Endodermal cell (in vitro differentiated cells): ENCODE measurements at places on chromosomes 12 and 14. TPM values are rescaled to one million over a fixed set of nuclear protein-coding genes. Genes with fewer than 3 reads are reported as not detected.
A peak's percentile ranks its signal among the peaks of the same experiment; 100 is the strongest.

TAS2R14 gene
- 4.9 and 8.1 TPM in 2 replicates for total RNA-seq

HEATR5A gene
- total RNA-seq, result 11.9 to 36.4 TPM (median 31.3 TPM) in 3 replicates

BICD1 gene
- 53.9 to 63.2 TPM (median 56.0 TPM) in 3 replicates for total RNA-seq

PMEL gene
- 7.8 to 20.8 TPM (median 19.0 TPM) in 3 replicates for total RNA-seq

IL26 gene
- not detected in 2 replicates for total RNA-seq

KLHDC1 gene
- 0.44 to 0.77 TPM (median 0.68 TPM) in 3 replicates for total RNA-seq

TMEM132C gene
- total RNA-seq, result 0.23 to 0.53 TPM (median 0.33 TPM) in 3 replicates

FGF6 gene
- total RNA-seq, result not detected in 2 replicates

SMARCC2 gene
- total RNA-seq, result 98.1 and 127 TPM in 2 replicates

INSM2 gene
- total RNA-seq, result 0.18 TPM in 1 of 2 replicates, not detected in the other

DNA sequence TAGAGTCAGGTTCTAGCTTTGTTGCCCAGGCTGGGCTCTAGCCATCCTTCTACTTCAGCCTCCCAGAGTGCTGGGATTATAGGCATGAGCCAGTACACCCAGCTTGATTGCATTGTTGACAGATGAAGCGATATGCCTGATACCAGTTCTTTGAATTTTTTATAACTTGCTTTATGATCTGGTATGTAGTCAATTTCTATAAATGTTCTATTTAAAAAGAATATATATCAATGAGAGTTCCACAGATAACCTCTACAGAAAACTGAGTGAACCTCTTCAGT, 99.8 kb downstream of the DIP2B start:
- DNase-seq, result no peak

GRCh38 chr14:60266021-60266937, 17.3 kb downstream of the PPM1A start:
- no peak for DNase-seq

DNA sequence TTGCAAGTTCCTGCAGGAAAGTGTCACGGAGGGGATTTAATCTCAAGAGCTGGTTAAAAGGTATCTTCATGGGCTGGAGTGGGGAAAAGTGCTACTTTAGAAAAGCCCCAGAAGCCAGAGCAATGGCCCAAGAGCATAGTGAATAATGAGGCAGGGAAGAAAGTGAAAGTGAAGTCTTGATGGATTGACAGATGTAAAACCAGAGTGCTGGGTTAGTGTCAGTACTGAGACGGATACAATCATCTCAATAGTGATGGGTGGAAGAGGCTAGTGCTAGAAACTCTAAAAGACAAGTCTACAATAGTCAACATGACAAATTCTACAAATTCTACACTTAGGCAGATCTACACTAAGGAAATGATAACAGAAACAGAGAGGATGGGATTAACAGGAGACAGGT, 68.1 kb downstream of the CIT start:
- DNase-seq, result no peak

- DNase-seq, result no peak
Measured at GRCh38 chr12:100193085-100193484, 7.5 kb upstream of the ACTR6 start.

DNA sequence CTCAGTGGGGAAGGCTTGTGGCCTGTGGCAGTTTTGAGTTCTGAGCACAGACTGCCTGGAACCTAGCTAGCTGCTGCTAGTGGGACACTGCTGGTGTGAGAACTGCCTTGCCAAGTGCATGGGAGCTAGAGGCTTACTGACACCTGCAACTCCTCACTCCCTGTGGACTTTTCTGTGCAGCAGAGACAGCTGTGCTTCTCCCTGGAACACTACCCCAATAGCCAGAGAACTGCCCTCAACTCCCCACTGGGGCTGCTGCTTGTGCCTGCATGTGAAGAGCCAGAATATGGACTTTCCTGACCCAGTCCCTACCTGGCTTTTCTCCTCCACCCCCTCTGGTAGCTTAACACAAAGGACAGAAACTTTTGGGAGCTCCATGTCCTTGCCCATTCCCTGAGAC, 222.6 kb downstream of the ADGRD1 start:
- no peak for DNase-seq

GRCh38 chr12:4270831-4271716, 2.5 kb upstream of the CCND2 start:
- peak; percentile 92 for DNase-seq

GRCh38 chr12:76226397-76226796, 121.8 kb downstream of the BBS10 start:
- DNase-seq, result no peak

GRCh38 chr12:41794336-41794735, 350.3 kb downstream of the GXYLT1 start:
- DNase-seq, result no peak

- no peak for DNase-seq
Measured at GRCh38 chr12:11702959-11703358, 53.5 kb downstream of the ETV6 start.

DNA sequence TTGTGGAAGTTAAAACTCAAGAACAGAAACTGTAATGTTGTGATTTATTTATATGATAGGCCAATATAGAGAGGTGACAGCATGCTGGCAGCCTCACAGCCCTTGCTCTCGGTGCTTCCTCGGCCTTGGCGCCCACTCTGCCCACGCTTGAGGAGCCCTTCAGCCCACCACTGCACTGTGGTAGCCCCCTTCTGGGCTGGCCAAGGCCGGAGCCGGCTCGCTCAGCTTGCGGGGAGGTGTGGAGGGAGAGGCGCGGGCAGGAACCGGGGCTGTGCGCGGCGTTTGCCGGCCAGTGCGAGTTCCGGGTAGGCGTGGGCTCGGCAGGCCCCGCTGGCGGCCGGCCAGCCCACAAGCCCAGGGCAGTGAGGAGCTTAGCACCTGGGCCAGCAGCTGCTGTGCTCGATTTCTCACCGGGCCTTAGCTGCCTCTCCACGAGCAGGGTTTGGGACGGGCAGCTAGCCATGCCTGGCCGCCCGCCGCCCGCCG, 65.8 kb upstream of the SLC8A3 start:
- peak; percentile 83 for DNase-seq

DNA sequence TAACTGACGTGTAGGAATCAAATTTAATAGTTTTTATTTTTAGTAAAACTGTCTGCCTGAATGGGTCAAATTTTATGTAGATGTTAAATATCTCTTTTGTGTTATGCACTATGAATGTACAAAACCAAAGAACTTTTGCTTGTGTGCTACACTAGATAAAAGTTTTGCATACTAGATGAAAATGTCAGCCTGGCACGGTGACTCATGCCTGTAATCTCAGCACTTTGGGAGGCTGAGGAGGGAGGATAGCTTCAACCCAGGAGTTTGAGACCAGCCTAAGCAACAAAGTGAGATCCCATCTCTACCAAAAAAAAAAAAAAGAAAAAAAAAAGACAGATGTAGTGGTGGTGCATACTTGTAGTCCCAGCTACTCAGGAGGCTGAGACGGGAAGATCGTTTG, 11.1 kb downstream of the AEBP2 start:
- no peak for DNase-seq

GRCh38 chr14:33655421-33655820, 295.5 kb downstream of the EGLN3 start:
- DNase-seq, result no peak

GRCh38 chr14:33567023-33567728, 383.7 kb downstream of the EGLN3 start:
- DNase-seq, result no peak

DNA sequence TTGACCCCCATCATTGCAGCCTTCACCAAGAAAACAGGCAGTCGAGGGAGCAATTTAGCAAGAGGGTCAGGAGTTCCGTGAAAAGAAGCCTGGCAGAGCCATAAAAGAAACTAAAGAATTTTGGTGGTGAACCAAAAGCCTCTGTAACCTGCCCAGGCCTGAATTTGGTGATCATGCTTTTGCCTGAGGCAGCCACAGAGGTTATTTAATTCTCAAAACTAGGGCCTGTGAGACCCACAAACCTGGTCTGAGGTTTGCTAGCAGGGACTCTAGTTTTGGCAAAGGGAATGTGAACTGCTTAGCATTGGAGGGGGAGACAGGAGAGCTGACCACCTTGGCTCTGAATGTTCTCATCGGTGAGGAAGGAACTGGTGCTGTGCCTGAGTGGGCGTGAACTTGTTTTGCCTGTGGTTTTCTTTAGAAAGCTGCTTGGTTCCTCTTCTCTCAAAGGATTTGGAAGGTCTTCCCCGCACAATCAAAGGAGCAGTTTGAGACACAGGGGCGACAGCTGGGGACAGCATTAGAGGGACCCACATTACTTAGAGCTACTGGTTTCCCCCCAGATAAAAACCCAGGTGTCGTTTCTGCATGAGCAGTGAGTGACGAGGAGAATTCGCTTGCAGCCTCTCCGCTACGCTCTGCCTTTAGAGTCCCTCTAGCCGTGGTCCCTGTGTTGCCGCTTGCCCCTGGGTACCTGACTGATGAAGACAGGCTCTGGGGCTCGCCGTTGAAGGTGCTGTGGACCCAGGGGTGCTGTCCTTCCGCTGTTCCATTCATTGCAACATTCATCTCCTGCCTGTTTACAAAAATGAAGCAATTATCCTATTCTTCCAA, 12.6 kb upstream of the WNT5B start:
- peak; percentile 52 for DNase-seq

DNA sequence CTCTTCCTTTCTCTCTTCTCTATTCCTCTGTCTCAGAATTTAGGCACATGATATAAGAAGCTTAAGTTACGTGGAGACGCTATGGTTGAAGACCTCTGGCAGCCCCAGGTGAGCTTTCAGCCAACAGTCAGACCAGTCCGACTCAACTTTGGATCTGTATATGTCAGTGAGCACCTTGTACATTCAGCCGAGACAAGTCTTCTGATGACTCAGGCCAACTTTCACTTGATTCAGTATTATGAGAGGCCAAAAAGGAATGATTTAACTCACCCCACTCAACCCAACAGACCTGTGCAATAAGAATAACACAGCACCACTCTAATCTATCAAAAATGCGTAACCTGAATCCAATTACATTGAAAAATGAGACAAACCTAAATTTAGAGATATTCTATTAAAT, 47.5 kb upstream of the FOXG1 start:
- DNase-seq, result no peak

DNA sequence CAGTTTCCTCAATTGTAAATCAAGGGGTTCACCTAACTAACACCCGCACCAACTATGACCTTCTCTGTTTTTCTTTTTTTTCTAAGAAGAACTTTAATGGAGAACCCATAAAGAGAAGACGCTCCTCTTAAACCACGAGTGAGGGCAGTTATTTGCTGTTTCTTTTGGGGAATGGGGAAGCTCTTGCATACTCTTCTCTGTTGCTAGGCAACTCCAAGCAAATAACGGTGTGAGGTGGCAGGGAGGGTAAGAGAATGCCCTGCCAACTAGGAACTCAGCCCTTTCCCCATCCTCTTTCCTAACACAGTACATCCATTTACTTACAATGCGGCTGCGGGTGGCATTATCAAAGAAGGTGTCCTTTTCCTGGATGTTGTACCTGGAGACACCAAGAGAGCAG, 114.9 kb downstream of the ANO2 start:
- DNase-seq, result no peak

DNA sequence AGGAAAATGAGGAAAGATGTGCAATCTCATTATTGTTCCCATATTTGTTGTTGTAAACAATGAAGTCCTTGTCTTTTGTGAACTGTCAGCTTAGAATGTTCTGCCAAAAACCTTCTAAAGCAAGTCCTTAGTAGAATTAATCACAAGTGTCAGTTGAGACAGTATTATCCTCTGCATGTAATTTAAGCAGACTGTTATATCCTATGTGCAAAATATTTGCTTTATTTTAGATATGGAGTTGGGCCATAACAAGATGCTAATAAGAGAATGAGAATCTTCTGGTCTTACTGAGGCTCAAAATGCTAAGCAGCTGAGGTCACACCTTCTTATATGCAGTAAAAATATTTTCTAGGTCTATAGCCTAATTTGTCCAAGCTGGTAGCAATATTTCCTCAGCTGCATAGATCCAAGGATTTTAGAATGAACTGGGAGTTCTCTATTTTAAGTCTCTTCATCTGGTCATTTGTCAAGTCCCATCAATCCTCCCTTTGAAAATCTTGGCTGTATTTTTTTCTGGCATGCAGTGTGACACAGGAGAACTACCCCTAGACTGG, 222.3 kb upstream of the NAV3 start:
- DNase-seq, result no peak

DNA sequence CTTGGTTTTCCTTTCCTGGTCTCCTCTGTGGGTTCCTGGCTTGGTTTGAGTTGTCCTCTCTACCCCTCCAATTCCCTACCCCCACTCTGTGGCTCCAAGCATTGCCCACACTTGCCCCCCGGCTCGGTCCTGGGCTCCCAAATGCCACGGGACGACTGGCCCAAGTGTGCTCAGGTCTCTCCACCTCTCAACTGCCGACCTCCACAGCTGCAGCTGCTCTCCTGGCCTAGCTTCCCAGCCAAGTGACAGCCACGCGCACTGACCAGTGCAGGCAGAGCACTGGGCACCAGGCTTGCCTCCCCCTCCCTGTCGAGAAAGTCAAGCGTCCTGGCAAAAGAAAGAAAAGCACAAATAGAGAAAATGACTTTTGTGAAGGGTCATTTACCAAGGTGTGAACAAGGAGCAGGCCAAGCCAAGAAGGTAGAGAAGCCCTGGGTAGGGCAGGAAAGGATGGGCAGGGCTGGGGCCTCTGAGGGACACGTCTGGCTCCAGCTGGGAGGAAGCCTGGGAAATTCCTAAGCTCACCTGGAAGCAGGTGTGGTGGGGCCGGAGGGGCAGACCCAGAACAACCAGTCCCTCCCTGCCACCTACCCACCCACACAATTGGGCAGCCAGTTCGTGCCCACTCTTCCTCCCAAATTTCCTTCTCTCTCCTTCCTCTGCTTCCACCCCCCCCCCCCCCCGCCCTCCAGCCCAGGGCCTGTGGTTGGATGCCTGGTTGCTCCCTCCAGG, 1.8 kb upstream of the CEP170B start:
- DNase-seq, result peak; percentile 34

DNA sequence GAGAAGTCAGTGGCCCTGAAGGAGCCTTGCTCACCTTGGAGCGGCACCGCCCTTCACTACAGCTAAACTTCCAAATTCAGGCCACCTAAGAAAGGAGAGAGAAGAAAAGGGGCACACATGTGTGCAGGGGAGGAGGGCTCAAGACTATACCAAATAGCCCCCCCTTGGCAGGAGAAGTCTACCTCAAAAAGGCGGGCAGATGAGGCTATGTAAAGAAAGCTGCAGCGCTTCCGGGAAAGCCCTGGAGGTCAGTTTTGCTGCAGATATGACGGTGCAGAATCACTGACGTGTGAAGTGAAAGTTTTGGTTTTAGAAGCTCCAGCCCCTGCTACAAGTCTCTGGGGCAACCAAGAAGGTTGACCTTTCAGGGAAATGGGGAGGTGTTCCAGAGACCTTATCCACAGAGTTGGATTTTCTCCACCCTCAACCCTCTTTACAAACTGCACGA, 48.2 kb upstream of the PNMA1 start:
- DNase-seq, result no peak

GRCh38 chr12:46553266-46553665, 180.7 kb upstream of the SLC38A2 start:
- no peak for DNase-seq

DNA sequence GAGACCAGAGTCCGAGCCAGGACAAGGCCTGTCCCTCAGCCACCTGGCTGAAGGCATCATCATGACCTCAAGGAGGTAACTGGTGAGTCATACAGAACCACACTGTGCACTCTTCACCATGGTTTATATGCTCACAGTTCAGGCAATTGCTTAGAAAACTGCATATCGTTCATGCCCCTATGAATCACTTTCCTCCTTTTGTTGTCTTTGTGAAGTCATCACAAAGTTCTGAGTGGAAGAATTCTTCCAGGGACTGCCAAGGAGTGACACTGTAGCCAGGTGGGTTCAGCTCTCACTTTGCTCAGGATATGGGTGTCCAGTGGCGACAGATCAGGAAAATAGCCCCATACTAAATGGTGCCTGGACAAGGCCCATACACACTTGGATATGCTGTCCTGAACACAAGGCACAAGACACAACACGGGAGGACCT, 92.5 kb downstream of the DPF3 start:
- DNase-seq, result no peak

GRCh38 chr12:34399631-34400410, 377.5 kb downstream of the ALG10 start:
- peak; percentile 22 for DNase-seq

- DNase-seq, result peak; percentile 41
Measured at GRCh38 chr14:99733540-99734405, 49.7 kb downstream of the CYP46A1 start.
